ENCODE measurements at places on chromosomes 2 and 18.

DNA sequence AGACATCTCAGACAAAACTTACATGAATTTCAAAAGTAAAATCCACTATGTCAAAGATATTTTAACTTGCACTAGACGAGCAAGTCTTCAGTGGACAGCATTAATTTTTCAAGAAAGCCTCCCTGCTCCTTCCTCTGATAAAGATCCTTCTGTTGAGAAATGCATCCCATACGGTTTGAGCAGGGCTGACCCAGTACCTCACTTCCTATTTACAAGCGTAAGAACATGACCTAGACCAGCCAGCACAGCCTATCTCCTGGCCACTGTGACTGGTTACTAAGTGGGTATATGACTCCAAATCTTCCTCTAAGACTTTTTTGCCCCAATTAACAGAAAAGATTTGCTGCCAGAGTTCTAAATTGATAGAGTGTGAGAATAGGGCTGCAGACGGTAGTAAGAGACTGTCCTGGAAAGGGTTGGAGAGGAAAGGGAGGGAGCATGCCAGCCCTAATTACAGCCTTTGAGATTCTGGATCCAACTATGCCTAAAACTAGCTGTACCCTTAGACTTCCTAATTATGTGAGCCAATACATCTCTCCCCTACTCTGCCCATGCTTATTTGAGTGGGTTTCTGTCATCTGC is 108.4 kb downstream of the PRELID3A start:
- no peak overlapping the region for H3K4me3 ChIP-seq
- no peak overlapping the region for H3K27ac ChIP-seq
- DNase-seq: no peak

DNA sequence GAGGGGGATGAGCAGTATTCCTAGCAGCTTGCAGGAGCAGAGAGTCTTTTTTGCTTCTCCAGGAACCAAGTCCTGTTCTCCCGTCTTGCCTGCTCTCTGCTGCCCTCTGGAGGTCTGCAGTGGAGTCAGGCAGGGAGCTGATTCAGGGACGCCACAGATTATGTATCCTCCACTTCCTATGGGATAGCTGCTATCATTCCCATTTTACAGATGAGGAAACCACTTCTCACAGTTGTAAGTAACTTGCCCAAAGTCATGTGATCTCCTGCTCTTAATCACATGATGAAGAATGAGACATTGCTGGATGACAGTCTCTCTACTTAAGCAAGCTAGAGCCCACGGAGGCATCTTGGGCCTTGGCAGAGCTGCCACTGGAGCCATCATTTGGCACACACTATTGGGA is 8.3 kb downstream of the SLC4A5 start:
- no peaks in the 10 kb centered on the region for H3K4me1 ChIP-seq
- no peak overlapping the region for H3K4me3 ChIP-seq
- DNase-seq: peak; percentile 59
- H3K36me3 ChIP-seq: no peaks in the 10 kb centered on the region
- H3K27ac ChIP-seq: no peak overlapping the region

DNA sequence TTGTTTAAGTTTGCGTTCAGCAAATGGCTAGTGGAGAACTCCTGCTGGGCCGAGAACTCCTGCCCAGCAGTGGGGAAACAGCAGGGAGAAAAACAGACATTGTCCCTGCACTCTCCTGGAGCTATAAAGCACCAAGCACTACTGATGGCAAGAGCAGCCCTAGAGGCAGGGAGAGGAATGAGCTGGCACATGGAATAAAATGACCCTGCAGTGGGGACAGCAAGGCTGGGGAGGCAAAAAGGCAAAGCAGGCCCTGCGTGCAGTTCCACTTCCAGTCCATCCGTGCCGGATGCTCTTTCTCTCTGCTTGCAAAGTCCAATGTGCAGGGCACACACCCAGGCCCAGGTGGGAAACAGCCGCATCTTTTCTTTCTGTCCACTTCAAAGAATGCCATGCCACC is 415.5 kb downstream of the LRATD1 start:
- H3K36me3 ChIP-seq: no peaks in the 10 kb centered on the region
- DNase-seq: no peak
- H3K4me1 ChIP-seq: no peaks in the 10 kb centered on the region
- H3K27me3 ChIP-seq: no peaks in the 10 kb centered on the region

- peak overlapping the region; percentile 82 for H3K4me3 ChIP-seq
- no peaks in the 10 kb centered on the region for H3K27me3 ChIP-seq
- H3K36me3 ChIP-seq: peaks cover 5% of the 10 kb centered on the region
- H3K4me1 ChIP-seq: peaks cover 41% of the 10 kb centered on the region
Measured at GRCh38 chr18:3453540-3454364, 3.8 kb downstream of the TGIF1 start.

DNA sequence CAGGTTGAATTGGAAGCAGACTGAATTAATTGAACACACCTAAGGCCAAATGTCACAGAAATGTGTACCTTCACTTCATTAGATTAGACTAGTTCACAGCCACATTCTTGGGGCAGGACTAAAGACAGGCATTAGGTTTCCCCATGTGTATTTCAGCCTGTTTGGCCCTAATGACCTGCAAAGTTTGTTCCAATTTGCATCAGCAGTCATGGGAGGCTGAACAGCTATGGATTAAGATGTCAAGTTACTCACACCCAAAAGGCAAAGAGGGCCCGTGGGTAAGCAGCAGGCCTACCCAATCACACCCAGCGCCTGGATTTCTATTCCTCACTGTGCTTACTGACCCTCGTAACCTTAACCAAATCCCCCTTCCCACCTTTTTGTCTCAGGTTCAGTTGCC is 99.6 kb upstream of the RIOK3 start:
- H3K36me3 ChIP-seq: no peaks in the 10 kb centered on the region
- H3K4me1 ChIP-seq: peaks cover 41% of the 10 kb centered on the region

DNA sequence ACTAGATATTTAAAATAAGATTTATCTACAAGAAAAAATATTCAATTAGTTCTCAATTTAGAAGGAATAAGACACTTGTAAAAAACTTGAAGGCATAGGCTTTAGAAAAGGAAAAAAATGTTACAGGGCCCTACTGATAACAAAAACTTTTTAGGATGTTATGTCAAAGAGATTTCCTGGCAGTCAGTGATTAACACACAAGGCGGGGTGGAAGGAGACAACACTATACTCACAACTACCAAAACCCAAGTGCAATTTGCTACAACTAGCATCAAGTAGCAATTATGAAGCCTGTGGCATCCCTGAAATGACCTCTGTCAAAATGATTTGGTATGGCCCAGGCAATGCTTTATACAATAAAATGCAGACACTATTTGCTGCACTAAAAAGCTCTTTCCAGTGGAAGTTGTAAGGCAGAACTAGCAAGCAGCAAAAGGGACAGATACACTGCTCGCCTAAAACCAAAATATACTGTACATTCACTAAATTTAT is 15.3 kb downstream of the STRN start:
- no peak for DNase-seq
- no peak overlapping the region for H3K27ac ChIP-seq
- H3K4me3 ChIP-seq: no peak overlapping the region
- H3K27me3 ChIP-seq: no peaks in the 10 kb centered on the region

DNA sequence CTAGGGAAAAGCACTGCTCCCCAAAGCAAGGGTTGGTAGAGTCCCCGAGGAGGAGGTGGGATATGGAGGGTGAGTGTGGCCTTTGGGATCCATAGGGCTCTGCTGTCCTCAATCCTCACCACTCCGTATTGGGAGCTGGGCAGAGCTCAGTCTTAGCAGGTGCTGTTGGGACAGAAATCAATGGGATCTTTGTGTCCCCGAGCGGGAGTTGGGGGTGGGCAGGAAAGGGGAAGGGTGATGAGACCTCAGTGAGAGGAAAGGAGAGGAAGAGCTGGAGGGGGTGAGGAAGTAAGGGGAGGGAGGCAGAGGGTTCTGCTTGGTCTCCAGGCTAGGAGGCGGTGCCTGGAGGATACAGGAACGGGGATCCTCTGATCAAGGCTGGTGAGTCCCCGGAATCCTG is 2.6 kb downstream of the ASIC4 start:
- no peak overlapping the region for H3K4me3 ChIP-seq
- H3K27ac ChIP-seq: no peak overlapping the region

DNA sequence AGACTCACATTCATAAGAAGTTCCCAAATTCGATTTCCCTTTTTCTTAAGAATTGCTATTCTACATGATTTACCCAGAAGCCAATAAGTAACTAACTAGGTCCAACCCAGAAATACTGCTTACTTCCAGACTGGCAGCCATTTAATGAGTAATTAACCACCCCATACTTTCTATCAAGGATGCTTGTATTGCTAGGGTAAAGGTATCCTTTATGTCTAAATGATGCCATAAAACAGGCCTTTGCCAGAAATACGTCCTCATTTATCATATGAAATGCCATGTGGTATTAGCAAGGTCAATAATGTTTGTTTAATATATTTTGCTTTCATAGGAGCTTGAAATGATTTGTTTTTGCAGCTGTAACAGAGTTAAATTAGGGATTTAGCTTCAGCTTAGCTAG is 56.1 kb downstream of the PLEKHM3 start:
- H3K36me3 ChIP-seq: no peaks in the 10 kb centered on the region
- H3K27ac ChIP-seq: no peak overlapping the region
- H3K4me1 ChIP-seq: peaks cover 30% of the 10 kb centered on the region
- no peak for DNase-seq
- no peak overlapping the region for H3K4me3 ChIP-seq

DNA sequence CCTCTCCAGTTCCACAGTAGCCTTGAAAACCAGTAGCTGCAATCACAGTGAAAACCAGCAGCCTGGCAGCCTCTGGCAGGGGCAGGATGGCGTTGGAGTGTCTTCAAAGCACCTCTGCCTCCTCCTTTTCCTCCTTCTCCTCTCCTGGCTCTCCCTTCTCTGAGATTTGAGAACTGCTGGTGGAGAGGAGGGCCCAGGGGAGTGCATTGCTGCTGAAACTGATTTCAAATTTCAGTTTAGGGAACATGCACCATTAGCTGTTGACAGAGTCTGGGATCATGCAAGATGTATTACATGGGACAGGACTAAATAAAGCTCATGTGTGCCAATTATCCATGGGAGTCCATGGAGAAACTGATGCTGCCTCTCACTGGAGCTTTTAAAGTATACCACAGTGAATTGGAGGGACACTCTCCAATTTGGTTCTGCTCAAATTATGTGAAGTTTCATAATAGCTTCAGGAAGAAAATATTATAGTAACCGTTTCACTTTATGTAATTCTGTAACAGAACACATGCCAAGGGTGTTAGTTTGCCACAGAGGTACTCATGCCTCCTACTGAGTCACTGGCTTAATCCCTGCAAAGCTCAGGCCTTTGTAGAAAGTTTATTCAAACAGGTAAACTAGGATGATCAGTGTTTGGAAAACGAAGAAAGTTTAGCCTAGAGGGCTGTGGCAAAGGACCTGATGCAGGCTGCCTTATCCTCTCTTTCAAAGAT is 146.1 kb downstream of the PRPF40A start:
- no peak overlapping the region for H3K4me3 ChIP-seq
- H3K27me3 ChIP-seq: no peaks in the 10 kb centered on the region

GRCh38 chr2:12787891-12788801 is 71.4 kb downstream of the TRIB2 start:
- no peaks in the 10 kb centered on the region for H3K36me3 ChIP-seq
- H3K27ac ChIP-seq: no peak overlapping the region
- H3K27me3 ChIP-seq: no peaks in the 10 kb centered on the region

GRCh38 chr2:3008561-3008960 is 369.1 kb downstream of the EIPR1 start:
- no peaks in the 10 kb centered on the region for H3K4me1 ChIP-seq
- H3K36me3 ChIP-seq: no peaks in the 10 kb centered on the region

DNA sequence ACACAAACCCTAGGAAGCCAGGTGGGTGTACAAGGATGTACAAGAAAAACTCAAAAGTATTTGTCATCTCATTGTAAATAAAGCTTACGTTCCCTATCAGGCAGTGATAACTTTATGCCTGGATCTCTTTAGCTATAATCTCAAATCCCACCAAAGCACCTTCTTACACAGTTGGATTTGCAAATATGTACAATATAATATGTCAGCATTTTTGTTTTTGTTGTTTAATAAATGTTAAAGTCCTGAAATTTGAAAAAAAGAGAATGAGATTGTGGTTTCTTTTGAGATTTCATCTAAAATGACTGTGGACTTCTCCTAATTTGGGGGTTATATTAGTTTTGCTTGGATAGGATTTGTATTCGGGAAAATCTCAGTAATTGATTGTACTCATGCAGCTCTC is 81.9 kb downstream of the LRRTM1 start:
- no peak for DNase-seq
- H3K4me3 ChIP-seq: no peak overlapping the region
- no peaks in the 10 kb centered on the region for H3K36me3 ChIP-seq
- H3K4me1 ChIP-seq: no peaks in the 10 kb centered on the region

- H3K4me3 ChIP-seq: no peak overlapping the region
- H3K27me3 ChIP-seq: no peaks in the 10 kb centered on the region
Measured at GRCh38 chr2:195531754-195532153, 125.3 kb upstream of the SLC39A10 start.

- peak; percentile 50 for DNase-seq
- H3K27me3 ChIP-seq: no peaks in the 10 kb centered on the region
- peak overlapping the region; percentile 74 for H3K27ac ChIP-seq
- peak overlapping the region; percentile 82 for H3K4me3 ChIP-seq
Measured at GRCh38 chr2:101699755-101700461, 2.4 kb downstream of the MAP4K4 start.

DNA sequence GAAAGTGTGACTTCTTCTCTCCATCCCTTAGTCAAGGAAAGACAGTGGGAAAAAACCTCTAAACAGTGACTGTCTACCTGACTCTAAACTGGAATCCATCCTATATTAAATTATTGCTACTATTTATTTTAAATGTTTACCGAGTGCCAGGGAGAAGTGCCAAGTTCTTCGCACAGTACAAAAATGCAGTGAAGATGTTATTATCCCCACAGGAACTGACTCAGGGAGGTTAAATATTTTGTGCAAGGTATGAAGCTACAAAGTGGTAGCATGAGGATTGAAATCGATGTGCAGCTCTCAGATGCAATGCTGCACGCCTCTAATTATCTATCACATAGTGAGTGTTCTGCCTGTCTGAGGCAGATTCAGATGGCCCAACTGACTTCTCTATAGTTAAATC is 91.1 kb downstream of the MEP1B start:
- DNase-seq: no peak
- H3K27me3 ChIP-seq: no peaks in the 10 kb centered on the region
- H3K27ac ChIP-seq: no peak overlapping the region
- H3K4me1 ChIP-seq: peaks cover 21% of the 10 kb centered on the region
- no peaks in the 10 kb centered on the region for H3K36me3 ChIP-seq

GRCh38 chr18:73384246-73384645 is 516.5 kb upstream of the NETO1 start:
- no peaks in the 10 kb centered on the region for H3K27me3 ChIP-seq
- no peaks in the 10 kb centered on the region for H3K36me3 ChIP-seq
- no peak overlapping the region for H3K4me3 ChIP-seq
- H3K27ac ChIP-seq: no peak overlapping the region
- DNase-seq: no peak

DNA sequence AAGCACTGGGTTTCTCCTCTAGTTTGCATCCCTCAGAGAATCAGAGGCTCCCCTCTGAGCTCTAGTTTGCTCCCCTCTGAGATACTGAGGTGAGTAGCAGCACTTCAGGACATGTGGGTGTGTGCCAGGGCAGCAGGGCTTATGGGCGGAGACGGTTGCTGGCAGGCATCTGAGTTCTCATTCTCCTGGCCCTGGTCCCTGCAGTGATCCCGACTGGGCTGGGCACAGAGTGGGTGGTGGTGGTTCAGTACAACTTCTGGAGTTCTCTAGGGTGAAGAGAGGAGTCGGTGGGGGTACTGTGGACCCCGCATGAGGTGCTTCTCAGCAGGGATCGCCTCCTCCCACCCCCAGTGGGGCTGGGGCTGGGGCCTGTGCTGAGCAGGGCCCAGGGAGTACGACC is 47.9 kb downstream of the BOLA3 start:
- no peaks in the 10 kb centered on the region for H3K4me1 ChIP-seq
- H3K27ac ChIP-seq: no peak overlapping the region
- H3K4me3 ChIP-seq: no peak overlapping the region
- DNase-seq: no peak

GRCh38 chr2:109299536-109299935 is 170.5 kb downstream of the SH3RF3 start:
- H3K4me1 ChIP-seq: no peaks in the 10 kb centered on the region
- no peak for DNase-seq
- no peaks in the 10 kb centered on the region for H3K36me3 ChIP-seq
- H3K4me3 ChIP-seq: no peak overlapping the region

All from HepG2 (cell line).